ENCODE measurements at places on chromosomes 2 and 18. TPM values are rescaled to one million over a fixed set of nuclear protein-coding genes. Genes with fewer than 3 reads are reported as not detected.

- no peak for DNase-seq
Observed at GRCh38 chr2:164677733-164678132, 56.5 kb upstream of the GRB14 start.

GRCh38 chr18:33839452-33840211 lies 261.6 kb downstream of the ASXL3 start:
- no peak for DNase-seq

DNA sequence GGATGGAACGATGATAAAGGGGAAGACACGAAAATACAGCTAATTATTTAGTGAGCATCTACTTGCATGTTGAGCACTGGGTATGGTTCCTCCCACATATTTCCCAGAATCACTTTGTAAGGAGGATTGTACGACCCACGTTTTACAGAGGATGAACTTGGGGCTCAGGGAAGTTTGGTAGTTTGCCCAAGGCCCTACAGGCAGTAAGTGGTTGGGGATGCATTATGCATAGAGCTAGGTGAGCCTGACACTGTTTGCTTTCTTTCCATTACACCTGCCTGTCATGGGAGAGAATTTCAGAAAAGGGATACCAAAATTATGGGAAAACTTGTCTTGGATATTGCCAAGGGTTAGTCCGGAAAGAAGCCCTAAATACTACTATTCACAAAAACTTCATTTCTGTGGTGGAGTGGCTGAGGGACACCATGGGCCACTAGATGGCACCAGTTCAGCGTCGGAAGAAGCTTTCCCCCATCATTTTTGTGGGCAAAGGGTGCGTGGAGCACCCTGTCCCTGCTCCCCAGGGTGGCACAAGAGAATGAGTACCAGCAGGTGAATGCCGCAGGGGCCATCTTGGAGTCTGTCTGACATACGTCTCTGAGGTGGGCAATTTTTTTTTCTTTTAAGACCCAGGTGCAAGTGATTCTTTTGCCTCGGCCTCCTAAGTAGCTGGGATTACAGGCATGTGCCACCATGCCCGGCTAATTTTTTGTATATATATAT lies 23.5 kb upstream of the C18orf32 start:
- peak; percentile 35 for DNase-seq

- DNase-seq = peak; percentile 14
Observed at GRCh38 chr2:181178823-181179412, 198.5 kb downstream of the UBE2E3 start.

- no peak for DNase-seq
Observed at GRCh38 chr2:75476761-75477160, 84.0 kb downstream of the EVA1A start.

DNA sequence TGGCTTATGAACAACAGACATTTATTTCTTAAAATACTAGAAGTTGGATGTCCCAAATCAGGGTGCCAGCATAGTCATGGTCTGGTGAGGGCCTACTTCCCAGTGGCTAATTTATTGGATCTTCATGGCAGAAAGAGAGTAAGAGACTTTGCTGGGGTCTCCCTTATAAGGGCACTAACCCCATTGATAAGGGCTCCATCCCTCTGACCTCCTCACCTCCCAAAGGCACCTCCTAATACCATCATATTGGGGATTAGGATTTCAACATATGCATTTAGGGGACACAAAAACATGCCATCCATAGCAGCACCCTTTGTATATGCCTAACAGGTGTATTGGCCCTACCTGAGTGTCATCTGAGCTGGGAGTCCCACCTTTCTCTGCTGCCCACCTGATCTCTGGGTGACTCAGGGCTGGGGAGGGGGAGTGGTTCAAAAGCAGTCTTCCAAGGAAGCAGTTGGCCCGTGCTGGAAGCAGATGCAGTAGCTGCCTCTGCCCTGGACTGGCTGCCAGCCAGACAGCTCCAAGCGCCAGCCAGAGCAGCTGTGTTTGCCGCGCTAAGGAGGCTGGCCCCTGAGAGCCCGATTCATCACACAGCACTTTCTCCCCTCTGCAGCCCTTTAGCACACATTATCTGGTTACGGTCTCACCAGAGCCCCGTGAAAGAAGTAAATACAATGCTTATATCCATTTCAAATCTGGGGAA lies 84.6 kb downstream of the SMAD7 start:
- no peak for DNase-seq

GRCh38 chr2:157325786-157326185 lies at the start of gene ERMN:
ERMN (minus strand) TSS chr2:157325824; CDS start chr2:157325642, 182 bp downstream.
- DNase-seq = no peak

DNA sequence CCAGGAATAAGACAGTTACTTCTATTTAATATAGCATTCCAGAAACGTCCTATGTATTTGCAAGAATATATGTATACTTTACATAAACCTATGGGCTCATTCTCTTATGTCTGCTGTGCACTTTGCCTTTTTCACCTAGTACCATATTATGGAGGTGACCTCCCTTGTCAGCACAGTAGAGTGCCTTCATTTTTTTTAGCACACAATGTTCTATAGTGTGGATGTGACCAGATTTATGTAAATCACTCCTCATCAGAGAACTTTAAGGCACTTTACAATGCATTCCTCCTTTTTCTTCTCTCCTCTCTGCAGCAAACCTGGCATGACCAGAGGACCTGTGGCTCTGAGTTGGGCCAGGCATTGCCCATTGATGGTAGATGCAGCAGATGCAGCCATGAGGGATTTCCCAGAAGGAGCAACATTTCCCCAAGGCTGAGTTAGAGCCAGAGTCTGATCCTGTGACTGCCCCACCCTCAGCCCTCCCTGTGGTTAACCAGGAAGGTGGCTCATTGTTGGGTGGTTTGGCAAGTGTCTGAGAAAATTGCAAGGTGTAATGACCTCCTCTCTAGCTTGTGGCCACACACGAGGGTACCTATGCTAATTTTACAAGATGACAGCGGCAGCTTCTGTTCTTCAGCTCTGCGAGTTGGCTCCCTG lies 76.5 kb upstream of the DLX2 start:
- no peak for DNase-seq

DNA sequence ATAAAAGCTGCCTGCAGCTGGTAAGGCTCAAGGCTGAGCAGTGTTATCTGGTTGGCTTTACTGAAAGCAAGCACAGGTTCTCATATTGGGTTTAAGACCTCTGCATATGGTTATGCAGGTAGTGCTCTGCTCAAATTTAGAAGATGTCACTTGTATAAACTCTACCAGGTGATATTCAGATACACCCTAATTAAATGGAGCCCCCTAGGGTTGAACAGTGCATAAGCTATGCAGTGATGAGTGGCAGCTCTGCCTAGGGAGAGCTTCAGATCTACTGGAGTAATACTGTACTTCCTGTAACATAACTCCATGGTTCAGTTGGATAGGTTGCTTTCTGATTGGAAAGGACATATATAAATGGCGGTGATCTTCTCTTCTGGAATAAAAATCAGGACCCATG lies 222.7 kb downstream of the CYRIA start:
- DNase-seq = no peak

- DNase-seq = no peak
Observed at GRCh38 chr2:219071131-219071816, 10.6 kb upstream of the IHH start.

The CXCR1 gene
- 0.20 TPM for polyA plus RNA-seq

The EPB41L3 gene
- polyA plus RNA-seq = 1.9 TPM

The UGT1A5 gene
- polyA plus RNA-seq = not detected

The SDC1 gene
- polyA plus RNA-seq = not detected
